ENCODE measurements at places on chromosomes 5 and 9.
A peak's percentile ranks its signal among the peaks of the same experiment; 100 is the strongest.

GRCh38 chr5:157600252-157600651 lies 24.7 kb upstream of the ADAM19 start:
- DNase-seq = no peak

- DNase-seq = no peak
Observed at GRCh38 chr9:134960701-134961181, 43.0 kb upstream of the FCN1 start.

GRCh38 chr9:132973713-132974112 lies 4.8 kb upstream of the GFI1B start:
- no peak for DNase-seq

GRCh38 chr5:50963971-50964745 lies 297.7 kb downstream of the PARP8 start:
- DNase-seq = peak; percentile 12

DNA sequence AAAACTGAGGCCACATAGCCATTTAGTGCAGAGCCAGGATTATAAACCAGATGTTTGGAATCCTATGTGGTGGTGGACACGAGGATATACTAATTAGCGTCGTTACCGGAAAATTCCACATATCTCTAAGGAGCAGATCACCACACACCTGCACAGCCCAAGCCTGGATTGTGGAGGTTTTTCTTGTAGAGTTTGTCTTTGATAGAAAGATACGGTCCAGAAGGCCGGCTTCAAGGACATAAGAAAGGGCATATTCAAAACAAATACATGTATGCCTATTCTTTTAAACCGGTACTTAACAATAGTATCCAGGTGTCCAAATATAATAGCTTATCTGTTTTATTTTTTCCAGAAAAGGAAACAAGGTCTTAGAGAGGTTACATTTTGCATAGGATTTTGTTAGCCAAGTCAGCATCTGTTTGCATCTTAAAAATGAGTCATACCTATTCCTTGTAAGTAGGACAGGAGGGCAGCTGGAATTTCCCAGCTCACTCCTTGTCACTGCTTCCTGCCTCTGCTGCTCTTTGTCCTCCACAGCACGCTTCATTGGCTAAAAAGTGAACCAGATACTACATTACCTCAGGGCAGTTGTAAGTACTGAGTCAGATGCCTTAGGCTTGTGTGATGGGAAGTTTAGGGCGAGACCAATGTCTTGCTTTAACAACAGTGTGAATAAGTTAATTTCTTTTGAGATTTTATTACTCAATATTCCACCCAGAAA lies 3.6 kb downstream of the TMC1 start:
- no peak for DNase-seq
